ENCODE measurements at places on chromosomes 4 and X.

DNA sequence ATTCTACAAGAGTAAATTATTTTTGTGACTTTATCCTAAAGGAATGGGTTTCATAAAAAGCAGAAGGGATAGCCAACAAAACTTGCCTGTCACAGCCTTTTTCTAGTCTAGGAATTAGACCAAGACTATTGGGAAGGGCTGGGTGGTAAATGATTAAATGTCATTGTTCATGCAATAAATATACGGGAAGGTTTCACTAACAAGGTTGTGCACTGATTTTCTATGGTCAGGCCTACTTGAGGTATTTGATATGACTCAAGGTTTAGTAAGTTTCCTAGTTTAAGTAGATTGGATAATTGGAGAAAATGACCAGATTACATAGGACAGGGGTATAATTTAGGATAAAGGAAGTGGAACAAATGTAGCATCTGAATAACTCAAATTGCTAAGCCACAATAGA, 249.1 kb upstream of the BMP3 start:
- no peak for DNase-seq

DNA sequence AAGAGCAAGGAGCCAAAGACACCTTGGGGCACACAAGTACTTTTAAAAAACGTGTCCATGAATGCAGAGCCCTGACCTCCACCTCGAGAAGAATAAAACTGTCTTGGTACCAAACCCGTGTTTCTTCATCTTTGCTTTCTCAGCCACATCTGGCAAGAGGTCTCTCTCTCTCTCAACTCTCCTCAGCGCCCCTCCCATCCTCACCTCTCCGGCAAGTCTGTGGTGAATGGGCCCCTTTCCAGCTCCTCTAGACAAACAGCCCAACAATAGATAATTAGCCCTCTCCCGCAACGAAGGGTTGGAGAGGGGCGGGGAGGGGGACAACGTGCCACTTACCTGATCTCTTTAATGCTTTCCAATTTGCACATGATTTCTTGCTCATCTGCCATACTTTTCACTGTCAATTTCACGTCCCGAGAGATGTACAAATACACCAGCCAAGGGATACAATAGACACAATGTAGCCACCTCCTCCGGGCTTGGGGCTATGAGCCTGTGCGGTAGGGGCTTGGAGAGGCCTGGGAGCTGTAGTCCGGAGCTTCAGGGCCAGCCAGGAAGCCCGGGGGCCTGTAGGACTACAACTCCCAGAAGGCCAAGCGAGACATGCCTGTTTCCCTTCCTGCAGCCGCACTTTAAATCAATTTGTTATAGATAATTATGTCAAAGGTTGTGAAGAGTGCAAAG, at the start of gene ZC4H2:
Gene ZC4H2 (minus strand): TSS at position 462 of the 684 bp plus-strand sequence. CDS start 73 bp downstream, at position 389.
- peak; percentile 43 for DNase-seq

- no peak for DNase-seq
Observed at GRCh38 chrX:42496239-42496638, 281.7 kb downstream of the PPP1R2C start.

DNA sequence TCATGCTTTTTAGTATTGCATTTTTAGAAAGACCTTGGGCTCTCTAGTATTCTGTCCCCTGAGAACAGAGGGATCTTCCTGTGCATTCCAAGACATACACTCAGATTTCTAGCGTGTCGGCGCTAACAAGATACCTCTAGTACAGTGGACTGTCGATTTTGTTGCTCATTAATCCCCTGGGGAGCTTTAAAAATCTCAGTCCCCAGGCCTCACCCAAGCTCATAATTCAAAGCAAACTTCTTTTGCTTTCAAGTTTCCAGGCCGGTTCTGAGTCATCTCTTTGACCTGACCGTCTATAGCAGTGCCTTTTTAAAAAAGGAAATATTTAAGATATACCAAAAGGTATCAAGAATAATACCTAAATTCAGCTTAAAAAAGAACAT, 137.0 kb downstream of the AMMECR1 start:
- DNase-seq, result peak; percentile 37

DNA sequence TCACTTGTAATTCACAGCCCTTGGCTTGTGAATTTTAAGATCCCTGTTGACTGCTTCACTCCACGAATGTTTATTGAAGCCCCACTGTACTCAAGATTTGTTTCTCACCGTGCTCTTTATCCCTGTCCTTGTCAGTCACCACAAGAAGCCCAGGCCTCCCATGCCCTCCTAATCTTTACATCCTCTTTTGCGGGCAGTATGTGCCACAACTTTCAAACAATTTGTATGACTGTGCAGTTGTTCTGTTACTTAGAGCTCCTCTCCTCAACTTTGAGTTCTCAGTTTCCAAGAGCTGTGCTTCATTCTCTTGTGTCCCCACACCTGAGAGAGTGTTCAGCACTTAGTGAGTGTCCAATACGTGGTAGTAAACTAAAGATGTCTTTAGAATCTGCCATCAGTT, 467.7 kb downstream of the NKX6-1 start:
- DNase-seq, result no peak

DNA sequence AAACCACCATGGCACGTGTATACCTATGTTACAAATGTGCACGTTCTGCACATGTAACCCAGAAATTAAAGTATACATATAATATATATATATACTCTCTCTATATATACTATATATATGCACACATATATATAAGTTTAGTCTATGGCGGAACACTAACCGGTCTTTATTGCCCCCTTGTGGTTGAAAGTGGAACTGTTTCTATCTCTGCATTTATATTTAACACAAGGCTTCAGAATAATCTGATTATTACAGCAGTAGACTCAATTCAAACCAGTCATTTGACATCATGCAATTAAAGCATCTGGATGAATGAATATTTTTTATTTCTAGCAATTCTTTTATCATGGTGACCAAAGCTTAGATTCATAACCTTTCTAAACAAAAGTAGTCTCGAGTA, 14.6 kb downstream of the RAB9B start:
- DNase-seq, result no peak

DNA sequence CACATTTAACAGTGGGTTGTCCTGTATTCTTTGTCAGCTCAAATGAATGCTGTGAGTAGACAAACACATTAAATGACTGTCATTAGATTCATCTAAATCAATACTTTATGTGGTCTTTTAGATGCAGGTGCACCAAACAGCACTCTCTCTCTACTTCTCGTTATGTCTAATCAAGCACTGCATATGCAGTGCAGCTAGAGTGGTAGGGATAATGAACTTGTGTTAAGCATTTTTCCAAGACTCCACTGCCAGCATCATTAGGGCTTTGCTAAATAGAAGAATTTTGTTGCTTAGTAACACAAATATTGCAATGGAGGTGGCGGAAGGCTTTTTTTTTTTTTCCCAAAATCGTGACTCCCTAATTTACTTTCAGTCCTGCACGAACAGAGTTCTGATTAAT, 447.0 kb upstream of the GALNT7 start:
- DNase-seq, result no peak

DNA sequence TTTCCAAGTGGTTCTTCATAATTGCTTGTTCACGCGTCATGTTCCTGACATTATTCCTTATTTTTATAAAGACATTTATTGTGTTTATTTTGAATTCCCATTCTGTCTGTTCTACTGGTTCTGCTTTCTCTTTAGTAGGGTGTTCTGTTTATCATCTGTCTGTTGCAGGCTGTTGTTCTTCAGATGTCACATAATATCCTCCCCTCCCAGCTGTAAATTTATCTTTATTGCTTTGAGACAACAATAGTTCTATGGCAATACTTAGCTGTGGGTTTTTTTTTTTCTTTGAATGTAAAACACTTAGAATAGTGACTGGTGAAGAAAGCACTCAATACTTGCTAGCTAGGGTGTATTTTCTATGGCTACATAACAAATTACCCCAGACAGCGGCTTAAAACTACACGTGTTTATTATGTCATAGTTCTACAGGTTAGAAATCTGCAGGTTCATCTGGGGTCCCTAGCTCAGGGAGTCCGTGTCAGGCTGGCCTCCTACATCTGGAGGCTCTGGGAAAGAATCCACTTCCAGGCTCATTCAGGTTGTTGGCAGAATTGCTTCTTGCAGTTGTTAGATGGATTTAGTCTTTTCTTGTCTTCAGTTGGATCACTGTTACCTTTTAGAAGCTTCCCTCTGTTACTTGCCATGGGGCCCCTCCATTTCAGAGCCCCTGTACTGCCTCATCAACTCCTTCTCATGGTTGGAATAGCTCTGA, 63.4 kb upstream of the ENPEP start:
- DNase-seq, result no peak

GRCh38 chr4:88291003-88291402, 6.6 kb upstream of the PPM1K start:
- DNase-seq, result no peak

- DNase-seq, result no peak
Observed at GRCh38 chrX:63439580-63439979, 88.4 kb upstream of the SPIN4 start.

- DNase-seq, result peak; percentile 9
Observed at GRCh38 chrX:123884809-123885408, 25.1 kb downstream of the XIAP start.

DNA sequence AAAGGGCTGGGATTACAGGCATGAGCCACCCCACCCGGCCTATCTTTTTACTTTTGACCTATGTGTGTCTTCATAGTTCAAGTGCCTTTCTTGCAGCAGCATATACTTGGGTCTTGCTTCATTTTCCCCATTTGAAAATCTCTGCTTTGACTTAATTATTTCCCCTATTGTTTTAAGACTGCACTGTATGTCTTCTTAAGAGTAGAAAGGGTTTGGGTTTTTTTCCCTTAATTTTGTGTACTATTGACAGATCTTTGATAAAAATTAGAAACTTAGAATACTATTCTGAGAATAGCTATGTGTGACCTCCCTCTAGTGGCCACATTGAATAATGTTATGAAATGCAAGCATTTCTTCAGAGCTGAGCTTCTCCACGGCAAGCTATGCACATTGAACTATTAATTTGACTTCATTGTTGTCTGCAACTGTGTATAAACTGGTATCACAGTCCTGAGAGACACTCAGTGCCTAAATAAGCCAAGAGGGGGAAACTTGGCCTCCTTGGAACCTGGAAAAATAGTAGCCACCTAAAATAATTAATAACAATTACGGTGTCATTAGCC, 8.7 kb upstream of the SLC25A4 start:
- DNase-seq, result no peak

GRCh38 chr4:85370400-85371032, 104.4 kb upstream of the ARHGAP24 start:
- peak; percentile 15 for DNase-seq

DNA sequence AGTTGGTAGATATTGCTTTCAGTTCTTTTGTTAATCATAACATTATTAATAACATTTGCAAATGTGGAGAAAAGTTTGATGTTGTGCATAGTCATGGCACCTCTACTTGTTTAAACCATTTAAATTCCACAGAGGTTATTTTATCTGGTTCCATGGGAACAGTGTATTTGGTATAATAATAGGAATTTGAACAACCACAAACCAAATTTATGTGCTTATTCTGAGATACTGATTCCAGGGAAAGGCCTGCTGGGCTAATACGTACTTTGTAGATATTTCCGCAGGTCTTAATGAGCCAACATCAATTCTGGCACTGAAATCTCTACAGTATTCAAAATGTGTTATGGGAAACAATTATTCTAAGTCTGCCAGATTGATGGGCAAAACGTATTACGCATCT, 319.0 kb downstream of the DKK2 start:
- DNase-seq, result no peak

GRCh38 chrX:120287513-120288112, 23.6 kb downstream of the TMEM255A start:
- DNase-seq, result no peak

GRCh38 chr4:88172987-88173386, 14.5 kb upstream of the ABCG2 start:
- DNase-seq, result no peak

- no peak for DNase-seq
Observed at GRCh38 chrX:53281963-53282695, 745 bp upstream of the IQSEC2 start.

GRCh38 chrX:154046940-154047610, 27.4 kb upstream of the IRAK1 start:
- DNase-seq, result no peak

- no peak for DNase-seq
Observed at GRCh38 chr4:113539408-113539807, 222.1 kb downstream of the CAMK2D start.

- no peak for DNase-seq
Observed at GRCh38 chr4:38673130-38673978, 9.4 kb downstream of the KLF3 start.

DNA sequence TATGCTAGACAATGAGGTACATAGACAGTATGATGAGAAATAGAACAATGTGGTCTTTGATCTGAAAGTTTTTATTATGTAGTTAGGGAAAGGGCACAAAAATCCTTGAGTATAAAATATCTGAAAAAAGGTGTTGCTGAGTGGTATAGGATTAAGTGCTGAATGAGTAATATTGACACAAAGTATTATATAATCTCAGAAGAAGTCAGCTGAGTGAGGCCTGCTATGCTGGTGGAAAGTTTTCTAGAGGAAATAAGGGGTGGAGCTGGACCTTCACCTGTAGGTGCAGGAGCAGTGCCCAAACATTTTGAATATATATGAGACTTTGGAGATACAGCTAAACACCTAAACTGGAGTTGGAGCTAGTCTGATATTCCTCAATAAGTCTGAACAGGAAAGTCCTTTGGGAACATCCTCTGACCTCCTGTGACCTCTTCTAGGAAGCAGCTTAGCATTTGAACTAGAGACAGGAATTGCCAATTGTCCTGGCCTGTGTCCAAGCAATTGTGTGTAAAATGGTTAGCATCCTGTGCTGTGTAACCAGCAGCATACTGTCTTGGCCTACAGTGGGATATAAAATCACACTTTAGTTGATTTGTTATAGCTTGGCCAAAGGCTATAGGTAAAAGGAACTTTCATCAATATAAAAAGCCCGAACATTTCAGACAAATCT, 285.3 kb downstream of the ANKRD50 start:
- DNase-seq, result no peak

GRCh38 chrX:41332408-41333002, 1.5 kb upstream of the DDX3X start:
- DNase-seq, result no peak

GRCh38 chr4:182143086-182143821, 99.9 kb upstream of the TENM3 start:
- no peak for DNase-seq

- no peak for DNase-seq
Observed at GRCh38 chr4:76823495-76823894, 74.4 kb downstream of the SOWAHB start.

DNA sequence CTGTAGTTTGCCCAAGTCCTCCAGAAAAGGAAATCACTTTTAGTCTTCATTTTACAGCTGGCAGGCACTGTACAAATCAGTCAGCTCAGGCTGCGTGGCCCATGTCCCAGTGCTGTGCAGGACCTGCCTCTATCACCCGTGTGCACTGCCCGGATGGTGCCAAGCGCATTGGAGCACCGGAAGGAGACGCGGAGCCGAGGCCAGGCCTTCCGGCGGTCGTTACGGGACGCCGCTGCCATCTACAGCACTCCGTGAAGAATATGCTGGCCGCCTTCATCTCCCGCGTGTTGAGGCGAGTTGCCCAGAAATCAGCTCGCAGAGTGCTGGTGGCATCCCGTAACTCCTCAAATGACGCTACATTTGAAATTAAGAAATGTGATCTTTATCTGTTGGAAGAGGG, at the start of gene PDHA2:
Gene PDHA2 (plus strand): TSS at position 203 of the 400 bp plus-strand sequence. CDS start 58 bp downstream, at position 261.
- DNase-seq, result no peak

GRCh38 chrX:156002507-156002906, 5.0 kb downstream of the IL9R start:
- no peak for DNase-seq

- DNase-seq, result no peak
Observed at GRCh38 chr4:168515222-168516011, 18.6 kb downstream of the PALLD start.

GRCh38 chr4:107916623-107917022, 14.7 kb upstream of the CYP2U1 start:
- no peak for DNase-seq

- DNase-seq, result no peak
Observed at GRCh38 chr4:81905971-81906370, 434.3 kb upstream of the RASGEF1B start.
